ENCODE measurements at places on chromosomes 7 and 10. TPM values are rescaled to one million over a fixed set of nuclear protein-coding genes. Genes with fewer than 3 reads are reported as not detected.

Gene EGFR
- 23.6 TPM for polyA plus RNA-seq

Gene PRKAR1B
- 11.8 TPM for polyA plus RNA-seq

Gene TCF7L2
- polyA plus RNA-seq = 7.4 TPM

Gene FGFBP3
- 0.14 TPM for polyA plus RNA-seq

DNA sequence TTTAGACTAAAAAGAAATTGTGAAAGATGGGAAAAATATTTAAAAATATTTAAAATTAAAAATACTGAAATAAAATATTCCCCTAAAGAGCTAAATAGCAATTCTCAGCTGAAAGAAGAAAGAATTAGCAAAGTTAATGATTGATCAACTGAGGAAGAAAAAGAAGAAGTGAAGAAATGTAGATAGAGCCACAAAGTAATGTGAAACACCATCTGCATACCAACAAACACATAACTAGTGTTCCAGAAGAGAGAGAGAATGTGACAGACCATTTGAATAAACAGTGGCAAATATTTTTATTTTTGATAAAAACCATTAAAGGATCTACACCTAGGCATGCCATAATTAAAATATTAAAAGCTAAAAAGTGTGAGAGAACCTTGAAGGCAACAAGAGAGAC lies 784.5 kb upstream of the ZWINT start:
- DNase-seq = no peak

DNA sequence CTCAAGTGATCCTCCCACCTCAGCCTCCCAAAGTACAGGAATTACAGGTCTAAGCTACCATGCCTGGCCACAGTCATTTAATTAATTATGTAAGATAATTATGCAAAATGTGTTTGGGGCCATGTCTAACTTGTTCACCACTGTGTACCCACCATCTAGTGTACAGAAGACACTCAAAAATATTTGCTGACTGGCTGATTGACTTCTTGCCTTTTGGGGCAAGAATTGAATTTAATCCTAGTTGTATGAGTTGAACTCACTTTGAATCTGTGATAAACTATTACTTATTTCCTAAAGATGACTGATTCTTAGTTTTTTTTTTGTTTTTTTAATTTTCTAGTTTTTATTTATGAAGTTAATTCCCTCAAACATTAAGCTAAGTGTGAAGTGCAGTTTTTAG lies 15.8 kb upstream of the ZC3HAV1L start:
- no peak for DNase-seq

DNA sequence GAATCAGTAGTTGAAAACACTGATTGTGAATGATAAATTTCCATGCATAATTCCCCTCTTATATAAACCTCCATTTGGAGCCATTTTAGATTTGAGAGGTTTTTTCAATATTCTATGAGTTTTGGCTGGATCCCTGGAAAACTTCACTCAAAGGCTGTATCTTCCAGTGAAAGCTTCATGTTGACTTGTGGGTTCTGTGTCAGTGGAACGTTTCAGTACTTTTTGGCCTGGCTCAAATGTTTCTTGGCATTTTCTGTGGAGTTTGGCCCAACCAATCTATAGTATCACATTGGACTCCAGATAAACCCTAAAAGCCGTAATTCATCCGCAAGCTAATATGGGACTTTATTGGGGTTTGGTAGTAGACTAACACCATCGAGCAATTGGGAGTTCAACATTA lies 172.6 kb upstream of the PRPS1L1 start:
- DNase-seq = no peak

- DNase-seq = no peak
These were observed 117.3 kb downstream of the FANK1 start for GRCh38 chr10:126013489-126014281.

DNA sequence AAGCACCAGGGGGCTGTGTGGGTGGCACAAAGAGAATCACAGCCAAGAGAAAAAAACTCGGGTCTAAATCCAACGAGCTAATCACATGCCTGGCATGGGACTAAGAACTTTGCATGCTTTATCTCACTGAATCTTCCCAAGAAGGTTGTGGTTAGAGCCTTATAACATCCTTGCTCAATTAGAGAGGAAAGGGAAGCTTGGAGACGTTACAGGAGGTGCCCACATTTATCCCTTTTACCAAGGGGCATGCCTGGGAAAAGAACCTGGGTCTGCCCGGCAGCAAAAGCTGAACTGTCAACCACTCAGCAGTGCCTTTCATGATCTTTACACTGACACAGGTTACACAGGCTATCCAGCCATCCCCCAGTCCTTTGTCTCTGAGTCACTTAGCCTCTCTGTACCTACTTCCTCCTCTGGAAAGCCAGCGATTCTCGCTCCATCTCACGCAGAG lies 190.1 kb downstream of the PRPF18 start:
- no peak for DNase-seq

DNA sequence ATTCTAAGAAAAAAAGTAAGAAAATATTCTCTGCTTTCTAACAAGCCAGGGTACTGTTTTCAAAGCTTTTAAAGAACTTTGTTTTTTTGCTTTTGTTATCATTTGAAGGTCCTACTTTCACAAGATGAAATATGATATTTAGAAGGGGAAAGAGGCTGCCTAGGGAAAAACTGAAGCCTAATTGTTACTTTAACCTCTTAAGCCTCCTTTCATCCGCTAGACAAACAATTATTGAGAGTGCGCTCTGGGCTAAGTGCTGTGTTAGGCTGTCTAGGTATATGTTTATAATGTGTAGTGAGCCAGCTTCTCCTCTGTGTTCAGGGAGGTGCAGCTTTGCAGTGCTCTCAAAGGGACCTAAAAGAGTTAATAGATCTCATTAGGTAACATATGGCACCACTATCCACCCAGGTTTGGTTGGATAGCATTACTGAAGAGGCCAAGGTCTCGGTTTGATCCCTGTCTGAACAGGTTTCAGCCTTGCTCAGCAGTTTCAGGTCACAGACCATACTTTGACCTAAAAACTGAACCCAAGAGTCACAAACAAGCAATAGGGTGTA lies 17.9 kb downstream of the PDK4 start:
- no peak for DNase-seq

GRCh38 chr10:133530506-133530905 lies 3.3 kb downstream of the CYP2E1 start:
- DNase-seq = no peak

GRCh38 chr10:108452533-108452932 lies 1288.0 kb upstream of the SORCS1 start:
- no peak for DNase-seq

DNA sequence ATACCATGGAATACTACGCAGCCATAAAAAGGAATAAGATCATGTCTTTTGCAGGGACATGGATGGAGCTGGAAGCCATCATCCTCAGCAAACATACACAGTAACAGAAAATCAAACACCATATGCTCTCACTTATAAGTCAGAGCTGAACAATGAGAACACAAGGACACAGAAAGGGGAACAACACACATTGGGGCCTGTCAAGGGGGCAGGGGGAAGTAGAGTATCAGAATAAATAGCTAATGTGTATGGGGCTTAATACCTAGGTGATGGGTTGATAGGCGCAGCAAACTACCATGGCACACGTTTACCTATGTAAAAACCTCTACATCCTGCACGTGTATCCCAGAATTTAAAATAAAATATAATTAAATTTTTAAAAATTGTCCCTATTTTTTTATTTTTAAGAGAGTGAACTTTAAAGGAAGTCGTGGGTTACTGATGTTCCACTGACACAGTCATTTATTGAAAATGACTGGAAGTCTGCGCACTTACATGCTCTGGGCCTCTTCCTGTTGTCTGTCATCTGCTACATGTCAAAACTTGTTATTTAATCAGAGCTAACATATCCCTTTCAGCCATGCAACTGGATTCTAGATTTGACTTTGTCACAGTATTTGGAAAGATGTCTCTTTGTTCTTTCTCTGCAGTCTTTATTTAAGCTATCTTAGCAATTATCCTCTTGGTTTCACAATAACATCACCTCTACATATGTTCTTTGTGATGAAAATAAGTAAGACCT lies 73.7 kb upstream of the ABCB5 start:
- DNase-seq = no peak

Measured in liver (tissue), 10 donors.